ENCODE measurements at places on chromosomes 3 and 15. TPM values are rescaled to one million over a fixed set of nuclear protein-coding genes. Genes with fewer than 3 reads are reported as not detected.

Gene SLC2A2
- total RNA-seq: not detected

Gene CHL1
- total RNA-seq: not detected

Gene GOLGA8S
- total RNA-seq: 0.06 TPM

Gene PDHB
- 103 TPM for total RNA-seq

Gene CDHR4
- total RNA-seq: 0.06 TPM

Gene ZNF80
- total RNA-seq: not detected

Gene CLDND1
- 81.1 TPM for total RNA-seq

Gene CCR5
- total RNA-seq: not detected

Gene P2RY13
- total RNA-seq: not detected

Gene TGM5
- not detected for total RNA-seq

Gene VGLL3
- 14.5 TPM for total RNA-seq

Gene RLBP1
- total RNA-seq: not detected

Gene DAZL
- total RNA-seq: not detected

Gene NIPA2
- total RNA-seq: 51.5 TPM

Gene HESX1
- total RNA-seq: 0.56 TPM

Gene GMPPB
- 37.3 TPM for total RNA-seq

Gene CLEC3B
- 28.8 TPM for total RNA-seq

Gene NISCH
- 63.0 TPM for total RNA-seq
